ENCODE measurements at places on chromosomes 7 and 10. TPM values are rescaled to one million over a fixed set of nuclear protein-coding genes. Genes with fewer than 3 reads are reported as not detected.

Gene VENTX
- not detected for total RNA-seq

Gene TFEC
- not detected for total RNA-seq

Gene TMEM270
- not detected for total RNA-seq

Gene AKR1C4
- 0.30 TPM for total RNA-seq

Gene TMEM243
- 16.5 TPM for total RNA-seq

Gene MYL10
- total RNA-seq, result not detected

Gene VPS37D
- 2.9 TPM for total RNA-seq

Gene AKR1C2
- 3,473 TPM for total RNA-seq

Gene VAX1
- total RNA-seq, result 1.7 TPM

Gene MACROH2A2
- total RNA-seq, result 28.7 TPM

Gene GARIN1A
- total RNA-seq, result 0.42 TPM

Gene ENTPD1
- total RNA-seq, result not detected

Gene ANKIB1
- 20.0 TPM for total RNA-seq

Gene TAS2R41
- total RNA-seq, result not detected

Gene C10orf88
- total RNA-seq, result 5.0 TPM

Gene GSTO1
- 249 TPM for total RNA-seq

Gene MEIG1
- 2.5 TPM for total RNA-seq

Gene MEST
- total RNA-seq, result 39.6 TPM

Gene AKAP9
- 17.0 TPM for total RNA-seq

Gene EPHA1
- total RNA-seq, result not detected

Gene POU6F2
- not detected for total RNA-seq

Gene STAMBPL1
- total RNA-seq, result 40.1 TPM

Gene LRIT1
- not detected for total RNA-seq

Gene ZNF365
- 0.92 TPM for total RNA-seq

Gene ANKRD2
- total RNA-seq, result 4.4 TPM

Gene C10orf143
- total RNA-seq, result 1.2 TPM

Gene MCMBP
- total RNA-seq, result 70.9 TPM

Gene PNPLA8
- 14.3 TPM for total RNA-seq

Gene IQUB
- not detected for total RNA-seq

Gene HOXA9
- 0.68 TPM for total RNA-seq

Gene BCCIP
- 141 TPM for total RNA-seq

Gene SPDYE11
- not detected for total RNA-seq

Gene GTF2IRD1
- total RNA-seq, result 12.4 TPM

Gene NKX1-2
- total RNA-seq, result 0.05 TPM

Gene TMEM213
- total RNA-seq, result not detected

Gene MBLAC1
- total RNA-seq, result 2.7 TPM

Gene TMEM140
- total RNA-seq, result 1.1 TPM

Gene STEAP4
- not detected for total RNA-seq

Gene WNT16
- not detected for total RNA-seq

Gene SPDYE2
- not detected for total RNA-seq

All from A549 treated with RU486 at 1 μM for 4 hours (cell line).